ENCODE measurements at places on chromosomes 16 and 17. TPM values are rescaled to one million over a fixed set of nuclear protein-coding genes. Genes with fewer than 3 reads are reported as not detected.
A peak's percentile ranks its signal among the peaks of the same experiment; 100 is the strongest.

DNA sequence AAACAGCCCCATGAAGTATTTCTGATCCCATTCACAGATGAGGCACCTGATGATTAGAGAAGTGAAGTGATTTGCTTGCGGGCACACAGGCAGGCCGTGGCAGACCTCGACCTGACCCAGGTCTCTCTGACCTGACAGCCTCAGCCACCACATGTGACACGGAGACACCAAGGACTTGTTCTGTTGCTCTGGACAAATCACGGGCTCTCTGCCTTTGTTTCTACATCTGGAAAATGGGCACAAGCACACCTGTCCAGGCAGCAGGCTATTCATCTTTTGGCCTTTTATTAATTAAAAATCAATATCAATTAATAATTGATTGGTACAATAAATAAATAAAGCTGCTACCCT, 3.4 kb downstream of the MAP3K14 start:
- no peak for DNase-seq
- peak overlapping the region; percentile 86 for H3K27ac ChIP-seq
- no peak overlapping the region for H3K4me3 ChIP-seq
- H3K4me1 ChIP-seq: peaks cover 80% of the 10 kb centered on the region

DNA sequence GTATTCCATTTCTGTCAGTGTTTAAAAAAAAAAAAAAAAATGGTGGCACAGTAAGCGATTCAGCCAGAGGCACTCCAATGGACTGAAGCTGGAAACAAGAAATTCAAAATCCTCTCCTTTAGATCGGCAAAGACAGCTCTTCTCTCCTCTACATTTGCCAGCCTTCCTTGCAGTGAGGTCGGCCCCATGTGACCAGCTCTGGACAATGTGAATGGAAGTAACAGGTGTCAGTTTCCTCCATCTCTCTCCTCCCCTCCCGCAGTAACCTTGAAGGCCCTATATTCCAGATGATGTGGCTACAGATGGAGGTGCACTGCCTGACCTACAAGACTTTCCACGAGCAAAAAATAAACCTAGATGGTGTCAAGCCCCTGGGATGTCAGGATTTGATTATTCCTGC, 15.0 kb downstream of the CUEDC1 start:
- no peak for DNase-seq
- H3K4me1 ChIP-seq: peaks cover 28% of the 10 kb centered on the region
- no peaks in the 10 kb centered on the region for H3K27me3 ChIP-seq
- no peaks in the 10 kb centered on the region for H3K36me3 ChIP-seq

The ABCC11 gene
- total RNA-seq: 0.20 TPM

The ARL2BP gene
- total RNA-seq: 43.7 TPM

Measured in natural killer cell (primary cell).